ENCODE measurements at places on chromosomes 7 and 10.

- DNase-seq, result no peak
Observed at GRCh38 chr7:70756789-70757188, 375.2 kb upstream of the GALNT17 start.

DNA sequence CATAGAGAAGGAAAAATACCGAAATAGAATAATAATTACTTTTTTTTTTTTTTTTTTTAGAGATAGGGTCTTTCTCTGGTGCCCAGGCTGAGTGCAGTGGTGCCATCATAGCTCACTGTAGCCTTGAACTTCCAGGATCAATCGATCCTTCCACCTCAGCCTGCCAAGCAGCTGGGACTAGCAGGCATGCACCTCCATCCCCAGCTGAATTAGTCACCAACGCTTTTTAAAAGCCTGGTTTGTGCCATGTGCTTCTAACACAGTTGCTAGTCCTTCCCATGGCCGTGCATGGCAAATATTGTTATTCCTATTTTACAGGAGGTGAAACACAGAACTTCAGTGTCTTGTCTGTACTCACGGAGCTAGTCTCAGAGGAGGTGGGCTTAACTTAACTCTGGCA lies 23.2 kb downstream of the LYZL2 start:
- DNase-seq, result no peak

DNA sequence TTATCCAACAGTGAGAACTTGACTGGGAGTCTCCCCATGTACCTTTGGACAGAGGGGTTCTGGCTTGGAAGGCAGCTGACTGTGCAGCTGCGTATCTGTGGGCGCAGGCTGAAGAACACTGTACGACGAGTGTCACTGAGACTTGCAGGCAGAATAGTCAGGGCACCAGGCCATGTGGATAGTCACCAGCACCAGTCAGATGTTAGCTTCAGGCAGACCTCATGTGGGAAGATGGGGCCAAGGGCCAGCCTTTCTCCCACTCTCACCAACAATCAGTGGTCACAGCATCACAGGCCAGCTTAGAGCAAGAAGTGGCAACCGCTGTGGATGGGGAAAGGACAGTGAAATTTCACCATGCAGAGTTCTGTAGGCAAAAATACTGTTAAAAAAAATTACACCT lies 43.4 kb upstream of the GJD4 start:
- DNase-seq, result no peak

DNA sequence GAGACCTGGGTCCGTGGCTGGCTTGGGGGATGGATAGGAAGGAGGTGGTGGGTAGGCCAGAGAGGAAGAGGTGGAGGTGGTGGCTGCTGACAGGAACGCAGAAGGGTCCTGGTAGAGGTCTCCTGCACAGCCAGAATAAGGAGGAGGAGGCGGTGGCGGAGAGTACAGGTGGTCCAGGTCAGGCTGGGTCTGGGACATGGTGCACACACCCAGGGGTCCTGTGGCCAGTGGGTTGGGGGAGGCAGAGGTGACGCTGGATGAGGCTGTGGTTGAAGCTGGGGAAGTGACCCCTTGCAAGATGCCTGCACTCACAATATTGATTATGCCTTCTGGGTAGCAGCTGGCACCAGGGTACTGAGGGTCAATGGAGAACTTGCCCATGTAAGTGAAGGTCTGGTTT lies 2.2 kb downstream of the EGR2 start:
- no peak for DNase-seq

DNA sequence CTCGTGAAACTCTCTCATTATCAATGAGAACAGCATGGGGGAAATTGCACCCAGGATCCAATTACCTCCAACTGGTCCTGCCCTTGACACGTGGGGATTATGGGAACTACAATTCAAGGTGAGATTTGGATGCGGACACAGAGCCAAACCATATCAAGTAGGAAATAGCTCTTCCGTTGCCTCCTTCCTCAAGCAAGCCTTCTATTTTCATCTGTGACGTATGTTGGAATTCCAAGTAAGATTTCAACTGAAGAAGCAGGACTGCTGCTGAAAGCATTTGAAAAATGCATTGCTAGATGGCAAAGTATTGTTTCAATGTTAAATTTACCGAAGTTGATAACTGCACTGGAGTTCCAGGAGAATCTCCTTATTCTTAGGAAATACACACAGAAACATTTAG lies 178.1 kb upstream of the GALNT17 start:
- no peak for DNase-seq

GRCh38 chr7:11448323-11448722 lies 383.7 kb downstream of the THSD7A start:
- DNase-seq, result no peak

- DNase-seq, result no peak
Observed at GRCh38 chr10:26474026-26474425, 35.9 kb downstream of the APBB1IP start.

DNA sequence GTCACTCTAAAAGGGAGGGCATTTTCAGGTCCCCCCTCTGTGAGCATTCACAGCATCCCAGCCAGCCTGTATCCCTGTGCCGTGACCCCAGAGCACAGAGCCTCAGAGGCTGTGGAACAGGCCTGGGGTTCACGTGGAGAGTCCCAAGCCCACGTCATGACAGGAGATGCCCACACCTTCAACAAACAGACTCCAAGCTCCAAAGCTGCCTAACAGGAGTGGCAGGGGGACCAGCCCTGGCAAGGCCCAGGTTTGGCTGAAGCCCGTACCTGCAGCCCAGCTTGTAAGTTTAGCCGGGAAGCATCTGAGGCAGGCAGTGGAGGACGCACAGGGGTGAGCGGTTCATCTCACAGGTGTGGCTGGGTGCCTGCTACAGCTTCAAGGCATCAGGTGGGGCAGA lies 33.5 kb downstream of the LHPP start:
- DNase-seq, result no peak

GRCh38 chr10:86611386-86611785 lies 43.0 kb upstream of the OPN4 start:
- DNase-seq, result no peak

GRCh38 chr10:111593578-111593977 lies 516.7 kb downstream of the ADRA2A start:
- DNase-seq, result no peak

DNA sequence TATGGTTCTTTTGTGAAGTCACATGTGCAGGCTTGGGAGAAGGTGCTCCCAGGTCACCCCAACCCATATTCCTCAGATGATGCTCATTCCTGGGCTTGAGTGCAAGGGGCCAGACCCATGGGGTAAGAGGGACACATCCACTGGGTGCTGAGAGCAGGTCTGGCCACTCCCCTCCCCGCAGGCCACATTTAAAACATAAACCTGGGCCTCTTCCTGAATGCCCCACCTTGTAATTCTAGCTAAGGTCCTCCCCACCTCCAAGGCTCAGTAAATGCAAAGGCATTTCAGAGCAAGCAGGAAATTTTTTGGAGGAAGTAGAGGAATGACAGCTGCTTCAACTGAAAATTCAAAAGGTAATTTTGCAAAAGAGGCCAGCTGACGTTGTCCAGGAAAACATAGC lies 172.5 kb downstream of the ARHGAP21 start:
- DNase-seq, result no peak

DNA sequence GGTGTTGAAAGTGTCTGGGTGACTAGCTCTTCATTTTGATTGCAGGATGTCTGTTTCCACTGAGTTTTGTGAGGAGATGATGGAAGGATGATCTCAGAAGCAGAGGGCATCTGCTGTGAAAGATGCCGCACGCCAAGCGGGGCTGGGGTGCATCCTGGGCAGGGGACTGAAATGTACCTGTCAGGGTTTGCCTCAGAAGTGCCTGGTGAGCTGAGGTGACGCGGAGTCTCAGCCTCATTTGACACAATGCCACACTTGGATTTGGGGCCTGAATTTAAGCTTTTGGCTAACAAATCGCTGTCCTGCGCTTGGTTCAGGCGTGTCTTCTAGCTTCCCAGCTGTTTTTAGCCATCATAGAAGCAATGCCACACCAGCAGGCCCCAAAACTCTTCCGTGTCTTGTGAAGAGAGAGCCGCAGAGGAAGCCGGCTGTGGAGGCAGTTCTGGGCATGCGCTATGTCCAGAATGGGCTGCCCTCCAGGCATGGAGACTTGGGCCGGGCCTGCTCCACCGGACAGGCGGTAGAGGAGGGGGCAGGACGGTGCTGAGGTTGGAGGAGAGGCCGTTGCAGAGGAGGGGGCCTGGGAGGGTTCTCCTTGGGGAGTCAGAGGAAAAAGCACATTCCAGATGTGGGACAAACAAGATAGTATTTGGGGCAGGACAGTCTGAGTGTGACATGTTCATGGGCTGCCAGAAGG lies 31.2 kb downstream of the WDR86 start:
- no peak for DNase-seq

GRCh38 chr10:91220954-91221675 lies 652 bp downstream of the PCGF5 start:
- peak; percentile 48 for DNase-seq

GRCh38 chr10:112782200-112782907 lies 167.7 kb upstream of the TCF7L2 start:
- DNase-seq, result no peak

- no peak for DNase-seq
Observed at GRCh38 chr10:33652870-33653269, 318.4 kb upstream of the NRP1 start.

DNA sequence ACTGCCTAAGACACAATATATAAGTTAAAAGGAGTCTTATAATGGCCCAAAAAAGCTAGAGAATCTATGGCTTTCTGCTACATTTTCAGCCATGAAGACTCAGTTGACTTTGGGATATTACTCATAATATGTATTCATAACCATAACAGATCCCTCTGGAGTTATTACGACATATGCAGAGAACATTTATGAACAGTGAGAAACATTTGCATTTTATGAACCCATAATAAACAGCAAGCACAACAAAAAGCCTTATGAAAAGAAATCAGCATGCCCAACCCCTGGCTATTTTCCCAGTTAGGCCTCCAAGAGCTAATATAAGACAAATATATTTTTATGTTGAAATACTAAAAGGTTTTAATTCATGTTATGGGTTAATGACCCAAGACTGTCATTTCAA lies 52.4 kb downstream of the ARMH3 start:
- peak; percentile 31 for DNase-seq

DNA sequence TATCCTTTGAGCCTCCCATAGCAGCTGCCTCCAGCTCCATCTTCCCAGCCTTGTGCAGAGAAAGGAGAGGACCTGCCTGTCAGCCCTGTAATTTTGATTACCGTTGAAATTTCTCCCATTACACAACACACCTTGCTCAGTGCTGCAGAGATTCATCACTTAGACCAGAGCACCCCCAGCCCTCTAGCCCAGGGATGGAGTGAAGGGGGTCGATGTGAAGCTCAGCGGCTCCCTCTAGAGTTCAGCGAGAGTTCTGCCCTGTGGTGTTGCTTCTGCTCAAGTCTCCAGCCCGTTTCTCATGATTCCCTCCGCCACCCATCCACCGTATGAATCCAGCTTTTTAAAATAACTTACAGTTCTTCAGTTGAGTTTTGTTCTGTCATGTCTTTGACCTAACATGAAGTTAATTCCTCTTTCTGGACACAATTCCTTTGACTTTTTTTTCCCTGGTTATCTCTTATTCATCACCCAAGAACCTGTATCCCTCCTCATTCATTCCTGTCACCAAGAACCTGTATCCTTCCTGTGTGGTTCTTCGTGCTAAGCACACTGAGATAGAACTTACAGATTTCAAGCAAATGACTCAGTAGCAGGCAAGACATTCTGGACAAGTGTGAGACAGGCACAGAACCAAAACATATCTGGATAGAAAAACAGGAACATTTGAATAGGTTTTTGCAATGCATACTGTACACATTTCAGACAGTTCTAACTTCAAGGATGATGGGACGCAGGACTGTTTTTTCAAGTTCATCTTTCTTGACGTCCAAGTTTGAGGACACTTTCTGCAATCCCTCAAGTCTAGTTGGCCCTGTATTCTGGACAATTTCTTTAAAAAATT lies 35.0 kb upstream of the ZNF32 start:
- peak; percentile 19 for DNase-seq

- no peak for DNase-seq
Observed at GRCh38 chr7:131170440-131171271, 157.0 kb upstream of the MKLN1 start.

DNA sequence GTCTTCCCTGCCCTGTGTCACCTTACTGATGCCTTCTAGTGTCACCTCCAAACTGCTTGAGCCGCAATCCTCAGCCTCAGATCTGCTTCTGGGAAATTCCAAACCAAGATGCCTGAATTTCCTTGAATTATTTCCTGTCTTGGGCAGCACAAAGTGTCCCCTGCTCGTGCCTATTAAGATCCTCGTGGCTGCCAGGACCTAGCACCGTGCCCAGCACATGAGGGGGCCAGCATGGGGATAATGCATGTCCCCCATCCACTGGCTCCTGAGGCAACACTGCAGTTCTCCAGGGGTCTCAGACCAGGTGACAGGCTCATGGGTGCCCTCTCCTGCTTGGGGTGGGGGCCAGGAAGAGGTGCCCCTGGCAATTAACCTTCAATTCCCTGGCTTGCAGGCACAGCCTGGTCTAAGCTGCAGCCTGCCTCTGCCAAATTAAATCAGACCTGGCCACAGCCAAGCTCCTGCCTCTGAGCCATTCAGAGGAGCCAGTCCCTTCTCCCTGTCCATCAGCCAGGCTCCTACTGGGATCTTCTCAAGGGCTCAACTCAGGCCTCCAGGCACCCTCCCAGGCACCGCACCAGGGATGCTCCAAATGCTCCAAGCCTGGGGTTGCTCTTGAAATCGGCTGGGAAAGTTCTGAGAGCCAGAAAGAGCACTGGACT lies 146.6 kb downstream of the SH3PXD2A start:
- no peak for DNase-seq

- DNase-seq, result no peak
Observed at GRCh38 chr10:46215426-46215825, 71.4 kb upstream of the ANTXRL start.

GRCh38 chr10:86649471-86650150 lies 4.7 kb upstream of the OPN4 start:
- DNase-seq, result no peak

DNA sequence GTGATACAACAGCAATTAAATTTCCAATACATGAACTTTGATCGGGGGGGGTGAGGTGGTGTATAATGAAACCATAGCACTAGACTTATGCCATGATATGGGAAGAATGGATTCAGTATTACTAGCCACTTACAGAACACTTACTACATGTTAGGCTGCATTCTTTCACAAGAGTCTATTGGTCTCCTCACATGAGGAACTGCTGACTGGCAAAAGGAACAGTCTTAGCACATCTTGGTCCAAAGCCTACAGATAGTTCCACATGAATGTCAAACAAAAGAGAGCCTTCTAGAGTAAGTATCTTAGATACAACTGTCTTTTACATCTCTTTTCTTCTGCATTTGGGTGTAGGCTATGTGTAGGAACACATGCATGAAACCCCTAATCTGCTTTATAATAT lies 115.9 kb upstream of the DNAJB12 start:
- peak; percentile 64 for DNase-seq

- no peak for DNase-seq
Observed at GRCh38 chr10:3173171-3173878, 743 bp upstream of the PITRM1 start.

DNA sequence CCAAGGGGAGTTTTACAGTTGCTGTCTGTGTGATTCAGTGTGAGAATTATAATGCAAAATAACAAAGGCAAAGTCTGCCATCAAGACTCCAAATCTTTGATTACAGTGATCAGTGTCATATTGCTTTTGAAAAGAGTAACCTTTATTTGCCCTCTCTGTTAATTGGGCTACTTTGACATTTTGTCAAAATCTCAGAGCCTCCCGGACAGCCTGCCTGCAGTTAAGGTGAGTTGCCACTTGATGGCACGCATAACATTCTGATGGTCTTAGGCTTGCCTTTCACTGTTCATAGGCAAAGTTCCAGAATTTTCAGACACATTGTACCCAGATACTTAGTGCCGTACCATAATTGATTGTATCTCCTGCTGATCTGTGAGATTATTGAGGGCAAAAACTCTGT lies 253.5 kb downstream of the ABCA13 start:
- no peak for DNase-seq

- DNase-seq, result no peak
Observed at GRCh38 chr7:84735677-84736076, 451.2 kb downstream of the SEMA3D start.

GRCh38 chr10:121288864-121289661 lies 309.2 kb downstream of the FGFR2 start:
- no peak for DNase-seq
